ENCODE measurements at places on chromosomes 7 and 10.

DNA sequence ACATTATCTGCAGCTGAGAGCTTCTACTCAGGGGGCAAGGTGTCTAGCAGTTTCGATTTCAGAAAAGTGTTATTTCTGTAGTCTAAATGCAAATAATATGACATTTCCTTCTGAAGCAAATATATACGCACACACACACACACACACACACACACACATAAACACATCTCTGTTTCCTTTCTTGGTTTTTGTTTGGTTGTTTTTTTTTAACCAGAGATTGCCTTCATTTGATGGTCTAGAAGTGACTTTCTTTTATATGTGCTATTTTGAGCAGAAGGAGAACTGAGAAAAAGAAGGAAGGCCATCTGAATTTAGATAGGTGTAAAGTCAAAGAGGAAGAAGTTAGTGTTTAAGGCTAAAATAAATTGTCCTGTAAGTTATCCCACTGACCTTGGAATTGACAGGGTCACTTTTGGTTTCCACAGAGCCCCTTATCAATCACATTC is 142.2 kb downstream of the TRIL start:
- DNase-seq, result no peak

DNA sequence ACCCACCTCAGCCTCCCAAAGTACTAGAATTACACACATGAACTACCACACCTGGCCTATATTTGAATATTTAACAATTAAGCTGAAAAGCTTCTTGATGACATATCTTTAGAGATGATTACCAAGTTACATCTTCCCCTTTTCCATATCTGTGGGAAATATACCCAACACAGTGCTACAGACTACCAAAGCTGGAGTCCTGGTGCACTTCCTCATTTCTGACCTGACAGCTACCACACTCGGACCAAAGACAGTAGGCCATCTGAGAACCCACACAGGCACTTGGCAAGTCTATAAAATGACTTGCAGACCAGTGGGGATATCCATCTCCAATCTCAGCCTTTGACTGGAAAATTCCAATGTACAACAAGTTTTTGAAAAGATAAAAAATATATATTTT is 270.4 kb upstream of the KLF14 start:
- DNase-seq, result no peak

DNA sequence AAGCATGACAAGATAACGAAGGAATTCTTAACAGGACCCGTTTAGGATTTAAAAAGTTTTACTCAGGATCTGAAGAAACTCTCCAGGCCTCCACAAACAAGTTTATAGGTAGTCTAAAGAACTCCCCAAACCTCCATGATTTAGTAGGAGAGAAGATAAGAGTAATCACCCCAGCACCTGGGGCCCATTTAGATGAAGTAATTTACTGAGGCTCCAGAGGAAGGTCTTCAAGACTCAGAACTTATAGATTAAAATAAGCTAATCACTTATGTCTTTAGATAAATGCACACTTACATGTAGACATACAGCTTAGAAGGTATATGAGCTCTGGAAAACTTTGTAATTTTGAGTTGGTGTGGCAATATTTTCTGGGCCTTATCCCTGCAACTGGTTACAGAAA is 123.8 kb downstream of the HBP1 start:
- DNase-seq, result no peak

DNA sequence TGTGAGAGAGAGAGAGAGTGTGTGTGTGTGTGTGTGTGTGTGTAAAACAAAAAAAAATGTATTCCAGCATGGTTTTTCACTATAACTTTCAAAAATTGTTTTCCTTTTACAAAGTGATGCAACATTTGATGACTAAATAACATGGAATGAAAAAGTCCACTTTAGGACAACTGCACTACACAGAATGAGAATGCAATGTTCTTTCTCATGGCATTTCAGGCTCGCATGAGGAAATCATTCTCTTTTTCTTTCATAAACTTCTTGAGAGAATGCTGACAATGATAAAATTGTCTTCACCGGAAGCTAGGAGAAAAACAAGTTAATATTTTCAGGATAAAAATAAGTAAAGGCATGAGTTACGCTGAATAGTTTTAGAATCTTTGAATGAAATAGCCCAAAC is 53.7 kb downstream of the SLC16A12 start:
- no peak for DNase-seq

- no peak for DNase-seq
Measured at GRCh38 chr7:7553386-7553785, 13.3 kb upstream of the MIOS start.

DNA sequence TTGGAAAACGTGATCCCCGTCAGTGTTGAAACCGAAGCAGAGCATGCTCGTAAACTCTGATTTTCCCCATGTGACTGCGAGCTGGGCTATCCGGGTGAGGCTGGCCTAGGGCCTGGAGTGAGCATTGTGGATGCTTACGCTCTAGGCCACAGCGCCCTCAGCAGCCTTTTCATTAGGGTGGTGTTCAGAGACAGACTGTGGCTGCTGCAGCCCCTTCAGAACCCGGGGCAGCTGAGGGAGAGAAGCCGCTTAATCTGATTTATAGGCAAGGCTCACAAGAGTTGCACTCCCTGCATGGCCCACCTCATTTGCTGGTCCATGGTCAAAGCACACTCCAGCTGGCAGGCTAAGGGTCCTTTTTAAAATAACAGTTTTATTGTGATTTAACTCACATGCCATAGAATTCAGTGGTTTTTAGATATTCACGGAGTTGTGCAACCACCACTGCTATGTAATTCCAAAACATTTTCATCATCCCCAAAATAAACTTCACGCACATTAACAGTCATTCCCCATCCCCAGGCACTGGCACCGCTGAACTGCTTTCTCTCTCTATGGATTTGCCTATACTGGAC is 72.5 kb downstream of the SYPL1 start:
- no peak for DNase-seq

DNA sequence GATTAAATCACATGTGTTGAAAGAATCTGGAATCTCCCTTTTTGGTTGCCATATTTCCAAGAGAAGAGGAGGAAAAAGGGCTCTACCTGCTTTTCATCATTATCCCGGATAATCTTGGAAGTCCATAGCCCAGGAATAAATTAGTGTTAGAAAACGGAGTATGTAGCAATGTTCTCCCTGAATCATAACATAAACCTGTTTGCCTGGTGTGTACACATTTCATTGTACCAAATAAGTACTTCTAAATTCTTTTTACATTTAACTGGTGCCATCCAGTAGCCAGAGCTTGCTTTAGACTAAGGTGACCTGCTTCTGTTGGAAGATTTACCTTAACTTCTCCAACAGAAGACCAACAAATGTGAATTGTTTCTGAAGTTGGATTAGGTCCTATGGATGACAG is 182.3 kb upstream of the C7orf33 start:
- no peak for DNase-seq

DNA sequence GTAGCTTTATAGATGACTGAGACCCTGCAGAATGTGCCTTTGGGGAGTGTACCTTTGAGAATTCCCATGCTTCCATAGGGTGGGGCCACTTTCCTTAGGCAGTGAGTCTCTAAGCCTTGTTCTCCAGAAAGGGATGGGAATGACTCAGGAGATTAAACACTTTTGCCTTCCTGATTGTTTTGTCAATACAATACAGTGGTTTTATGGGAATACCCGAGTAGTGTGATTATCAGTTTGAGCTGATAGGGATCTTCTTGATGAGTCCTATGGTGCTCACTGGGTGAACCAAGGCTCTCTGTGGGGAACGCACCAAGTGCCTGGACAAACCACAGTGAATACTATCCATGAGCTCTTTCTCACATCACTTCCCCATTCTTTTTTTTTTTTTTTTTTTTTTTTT is 6.3 kb downstream of the MYOF start:
- no peak for DNase-seq

DNA sequence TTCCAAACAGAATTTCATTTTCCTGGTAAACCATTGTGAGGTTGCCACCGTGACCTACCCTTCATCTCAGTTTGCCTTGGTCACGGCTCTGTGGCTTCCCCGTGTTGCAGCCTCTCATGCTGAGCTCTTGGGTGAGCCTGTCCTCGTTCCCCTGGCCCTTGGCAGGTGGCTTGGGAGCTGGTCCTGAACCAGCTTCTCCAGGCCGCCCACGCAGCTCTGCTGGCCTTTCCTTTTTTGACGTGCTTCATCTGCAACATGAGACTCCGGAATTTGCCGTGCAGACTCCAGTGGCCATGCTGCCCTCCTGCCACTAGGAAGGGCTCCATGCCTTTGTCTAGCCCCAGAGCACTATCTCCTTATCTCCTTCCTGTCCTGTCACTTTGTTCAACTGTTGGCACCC is 93.0 kb upstream of the NPS start:
- DNase-seq, result no peak

Data from CD4-positive, CD25-positive, alpha-beta regulatory T cell (primary cell).